ENCODE measurements at places on chromosomes 16 and 17. TPM values are rescaled to one million over a fixed set of nuclear protein-coding genes. Genes with fewer than 3 reads are reported as not detected.

- H3K4me1 ChIP-seq: peaks cover 4% of the 10 kb centered on the region
- H3K4me3 ChIP-seq: no peak overlapping the region
- peaks cover 3% of the 10 kb centered on the region for H3K27me3 ChIP-seq
- H3K36me3 ChIP-seq: no peaks in the 10 kb centered on the region
- DNase-seq: no peak
Measured at GRCh38 chr17:34635876-34636275, 56.5 kb downstream of the TMEM132E start.

DNA sequence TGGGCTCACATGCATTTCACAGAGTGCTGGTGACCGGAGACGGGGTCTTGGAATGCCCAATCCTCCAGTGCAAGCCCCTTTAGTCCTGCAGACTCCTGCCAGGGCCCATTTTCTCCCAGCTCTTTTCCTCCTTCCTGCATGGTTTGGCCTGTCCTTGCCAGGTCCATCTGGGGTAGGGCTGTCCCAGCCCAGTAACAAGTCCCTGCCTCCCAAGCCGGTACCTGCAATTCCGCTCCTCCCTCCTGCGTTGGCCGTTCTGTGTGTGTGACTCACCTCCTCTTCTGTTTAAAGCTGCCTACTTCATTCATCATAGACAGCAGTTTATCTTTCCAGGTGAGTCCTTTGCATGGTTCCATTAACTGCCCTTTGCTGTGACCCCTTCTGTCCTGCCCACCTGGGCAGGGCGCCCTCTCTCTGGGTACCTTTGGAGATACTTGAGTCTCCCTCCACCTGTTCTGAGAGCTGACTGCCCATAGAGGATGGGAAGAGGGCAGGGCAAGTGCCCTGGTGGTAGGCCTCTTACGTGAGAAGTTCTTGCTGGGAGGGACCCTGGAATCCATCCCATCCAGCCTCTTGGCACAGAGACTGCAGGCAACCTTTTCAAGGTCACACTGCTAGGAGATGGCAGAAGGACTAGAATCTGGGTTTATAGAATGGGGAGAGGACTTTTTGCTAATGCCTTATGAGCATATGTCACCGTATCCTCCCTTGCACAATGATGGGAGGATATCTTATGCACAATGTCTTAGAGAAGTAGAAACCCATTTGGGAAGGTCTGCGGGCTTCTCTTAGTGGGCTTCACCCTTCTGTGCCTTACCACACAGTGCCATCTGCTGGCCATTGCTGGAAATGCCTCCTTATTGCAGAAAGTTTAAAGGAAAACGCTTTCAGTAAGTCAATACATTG, 29.7 kb upstream of the LGALS9 start:
- H3K36me3 ChIP-seq: peaks cover 5% of the 10 kb centered on the region
- H3K27me3 ChIP-seq: no peaks in the 10 kb centered on the region
- DNase-seq: peak; percentile 41

GRCh38 chr17:59427996-59428395, 96.5 kb downstream of the YPEL2 start:
- H3K4me1 ChIP-seq: no peaks in the 10 kb centered on the region
- H3K27me3 ChIP-seq: no peaks in the 10 kb centered on the region
- no peak overlapping the region for H3K27ac ChIP-seq

GRCh38 chr16:82728901-82729300, 102.1 kb downstream of the CDH13 start:
- no peak overlapping the region for H3K4me3 ChIP-seq
- no peaks in the 10 kb centered on the region for H3K4me1 ChIP-seq
- H3K36me3 ChIP-seq: no peaks in the 10 kb centered on the region
- DNase-seq: no peak

- H3K4me3 ChIP-seq: no peak overlapping the region
- DNase-seq: no peak
- H3K36me3 ChIP-seq: peaks cover 18% of the 10 kb centered on the region
- no peak overlapping the region for H3K27ac ChIP-seq
- peaks cover 34% of the 10 kb centered on the region for H3K4me1 ChIP-seq
Measured at GRCh38 chr17:81978524-81979298, 1.3 kb downstream of the ASPSCR1 start.

- no peak for DNase-seq
- H3K4me1 ChIP-seq: peaks cover 10% of the 10 kb centered on the region
- no peaks in the 10 kb centered on the region for H3K36me3 ChIP-seq
- no peak overlapping the region for H3K4me3 ChIP-seq
Measured at GRCh38 chr17:10088444-10088843, 110.0 kb downstream of the GAS7 start.

DNA sequence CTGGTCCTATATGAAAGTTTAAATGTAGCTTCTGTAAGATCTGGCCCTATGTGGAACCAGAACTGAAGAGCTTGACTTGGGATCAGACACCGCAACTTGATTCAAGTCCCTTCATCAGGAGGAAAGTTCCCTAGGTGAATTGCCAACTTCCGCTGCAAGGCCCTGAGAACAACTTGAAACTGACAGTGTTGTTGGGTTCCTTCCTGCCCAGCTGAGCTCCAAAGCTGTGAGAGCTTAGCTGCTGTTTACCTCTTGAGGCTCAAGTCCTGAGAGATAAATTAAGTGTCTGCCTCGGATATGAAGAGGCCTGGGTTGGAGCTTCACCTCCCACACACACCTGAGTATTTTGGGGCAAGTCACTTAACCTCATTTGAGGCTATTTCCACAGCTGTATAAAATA, 44.7 kb downstream of the REXO5 start:
- no peaks in the 10 kb centered on the region for H3K4me1 ChIP-seq
- no peak for DNase-seq
- no peak overlapping the region for H3K27ac ChIP-seq

DNA sequence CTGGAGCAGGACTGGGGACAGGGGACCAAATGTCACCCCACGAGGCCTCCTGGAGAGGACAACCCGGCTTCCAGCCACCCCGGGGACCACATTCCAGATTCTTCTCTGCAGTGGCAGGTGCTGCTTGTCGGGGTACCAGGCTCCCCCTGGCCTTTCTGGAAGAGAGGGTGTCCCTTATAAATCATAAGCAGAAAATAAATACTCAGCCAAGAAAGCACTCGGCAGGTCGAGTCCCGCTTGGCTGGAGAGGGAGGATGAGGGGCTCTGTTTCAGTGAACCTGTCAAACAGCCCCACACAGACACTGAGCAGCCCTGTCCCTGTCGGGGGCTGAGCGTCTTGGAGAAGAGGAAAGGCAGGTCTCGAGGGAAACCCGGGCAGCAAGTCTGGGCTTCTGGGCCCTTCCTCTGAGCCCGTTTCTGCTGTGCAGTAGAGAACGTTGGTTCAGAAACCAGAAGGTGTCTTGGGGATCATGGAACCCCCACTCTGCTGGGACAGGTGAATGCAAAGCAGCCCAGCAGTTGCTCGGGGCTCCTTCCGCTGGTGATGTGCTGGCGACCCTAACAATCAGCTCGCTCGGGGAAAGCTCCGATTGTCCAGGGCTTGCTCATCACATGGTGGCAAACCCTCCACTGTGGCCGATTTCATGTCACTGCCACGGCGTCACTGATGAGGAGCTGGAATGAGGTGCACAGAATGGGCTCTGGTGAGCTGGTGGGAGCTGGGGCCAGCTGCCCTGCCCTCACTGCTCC, 36.6 kb downstream of the COX4I1 start:
- H3K4me3 ChIP-seq: no peak overlapping the region
- H3K36me3 ChIP-seq: no peaks in the 10 kb centered on the region
- no peak overlapping the region for H3K27ac ChIP-seq
- no peak for DNase-seq
- H3K27me3 ChIP-seq: peaks cover 14% of the 10 kb centered on the region

The NPW gene
- 0.66 TPM for total RNA-seq

DNA sequence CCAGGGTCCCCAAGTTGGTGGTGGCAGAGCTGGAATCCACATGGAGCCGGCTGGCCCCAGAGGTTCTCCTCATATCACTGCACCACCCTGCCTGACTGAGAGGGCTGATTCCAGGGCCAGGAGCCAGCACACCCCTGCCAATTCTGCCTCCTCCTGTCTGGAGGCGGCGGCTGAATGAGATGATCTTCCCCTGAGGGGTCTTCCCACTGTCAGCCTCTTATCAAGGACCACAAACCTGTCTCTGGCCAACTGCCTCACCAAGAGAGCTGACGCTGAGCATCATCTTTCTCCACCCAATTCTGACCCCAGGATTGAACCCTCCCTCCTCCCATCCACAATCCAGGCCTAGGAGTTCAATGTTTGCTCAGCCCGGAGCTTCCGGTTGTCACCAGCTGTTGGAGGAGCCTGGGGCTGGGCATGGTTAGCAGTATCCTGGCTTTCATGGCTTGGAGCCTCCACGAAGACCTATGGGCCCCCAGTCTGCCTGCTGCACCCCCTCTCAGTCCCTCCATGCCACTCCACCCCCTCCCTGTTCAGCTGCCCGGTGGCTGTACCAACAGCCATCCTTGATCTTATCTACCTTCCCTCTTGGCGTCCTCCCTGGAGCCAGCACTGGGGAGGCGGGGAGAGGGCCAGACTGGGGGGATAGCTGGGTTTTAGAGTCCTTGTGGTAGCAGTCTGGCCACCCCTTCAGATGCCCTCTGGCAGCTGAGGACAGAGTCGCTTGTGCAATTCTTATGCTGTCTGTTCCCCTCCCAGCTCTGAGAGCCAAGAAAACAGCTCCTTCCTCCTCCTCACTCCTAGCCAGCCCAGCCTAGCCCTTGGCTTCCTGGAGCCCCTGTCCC, 25.6 kb downstream of the ABCC3 start:
- no peaks in the 10 kb centered on the region for H3K27me3 ChIP-seq
- no peaks in the 10 kb centered on the region for H3K36me3 ChIP-seq
- no peak for DNase-seq
- H3K4me1 ChIP-seq: no peaks in the 10 kb centered on the region
- H3K4me3 ChIP-seq: no peak overlapping the region

DNA sequence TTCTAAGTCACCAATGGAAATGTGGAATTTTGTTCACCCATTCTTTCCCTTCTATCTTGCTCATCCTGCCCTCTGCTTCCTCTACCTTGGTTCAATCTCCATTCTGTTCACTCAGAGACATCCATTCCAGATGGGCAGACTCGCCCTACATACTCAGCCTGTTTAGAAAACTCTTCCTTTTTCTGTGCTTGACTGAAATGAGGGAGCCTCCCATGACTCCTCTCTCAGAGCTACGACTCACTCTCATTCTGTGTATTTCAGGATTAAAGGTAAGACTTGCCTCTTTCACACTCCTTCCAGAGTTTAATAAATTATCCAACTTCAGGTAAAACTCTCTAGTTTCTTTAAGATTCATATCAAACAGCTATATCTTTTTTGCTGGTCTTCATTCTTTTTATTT, 182.8 kb downstream of the HS3ST3A1 start:
- no peaks in the 10 kb centered on the region for H3K36me3 ChIP-seq
- DNase-seq: no peak
- no peak overlapping the region for H3K27ac ChIP-seq
- H3K4me1 ChIP-seq: no peaks in the 10 kb centered on the region
- H3K27me3 ChIP-seq: no peaks in the 10 kb centered on the region

The CRYM gene
- total RNA-seq: 0.33 TPM

DNA sequence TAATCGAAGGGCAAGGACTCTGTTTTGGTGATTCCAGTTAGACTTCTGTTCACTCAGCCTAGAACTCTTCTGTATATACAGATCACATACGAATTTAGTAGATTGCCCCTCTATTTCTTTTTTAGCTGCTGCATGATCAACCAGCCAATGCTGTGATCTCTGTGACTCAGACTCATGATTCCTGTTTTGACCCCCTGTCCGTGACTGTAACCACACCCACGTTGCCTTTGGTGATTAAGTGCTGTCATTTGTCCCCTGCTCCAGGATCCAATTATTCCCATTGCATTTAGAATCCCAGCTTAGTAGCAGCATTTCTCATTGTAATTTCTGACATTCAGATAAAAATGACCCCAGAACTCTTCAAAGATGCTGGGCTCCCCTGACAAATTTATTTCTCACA, 545.7 kb downstream of the NPIPA7 start:
- H3K36me3 ChIP-seq: no peaks in the 10 kb centered on the region
- H3K27me3 ChIP-seq: no peaks in the 10 kb centered on the region
- no peaks in the 10 kb centered on the region for H3K4me1 ChIP-seq
- no peak for DNase-seq
- H3K4me3 ChIP-seq: no peak overlapping the region

The KRTAP16-1 gene
- not detected for total RNA-seq

The PYDC1 gene
- total RNA-seq: 1.3 TPM

- H3K27ac ChIP-seq: no peak overlapping the region
- peaks cover 16% of the 10 kb centered on the region for H3K36me3 ChIP-seq
- H3K27me3 ChIP-seq: no peaks in the 10 kb centered on the region
Measured at GRCh38 chr16:67673712-67674580, 7.3 kb downstream of the C16orf86 start.

The AGRP gene
- total RNA-seq: 0.09 TPM
